Activated B cell treated with CpG ODN at 0.5 μM for 24 hours (primary cell): ENCODE measurements at places on chromosomes 11 and 22. TPM values are rescaled to one million over a fixed set of nuclear protein-coding genes. Genes with fewer than 3 reads are reported as not detected.

DNA sequence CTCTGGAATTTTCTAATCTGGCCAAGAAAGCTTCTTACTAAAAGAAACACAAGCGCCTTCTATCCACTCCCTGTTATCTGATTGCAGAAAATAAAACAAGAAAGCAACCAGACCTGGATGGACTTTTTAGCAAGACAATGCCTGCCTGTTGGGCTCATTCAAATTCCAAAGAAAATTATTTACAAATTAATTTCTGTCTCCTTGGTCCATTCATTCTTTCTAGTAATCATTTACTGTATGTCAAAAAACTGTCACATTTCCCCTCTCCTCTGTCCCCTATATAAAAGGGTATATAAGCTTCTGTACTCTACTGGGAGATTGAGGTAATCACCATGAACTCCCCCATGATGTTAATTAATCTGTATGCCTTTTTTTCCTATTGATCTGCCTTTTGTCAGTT lies 279.9 kb downstream of the DLG2 start:
- H3K36me3 ChIP-seq = no peaks in the 10 kb centered on the region
- no peaks in the 10 kb centered on the region for H3K27me3 ChIP-seq
- no peak for DNase-seq
- H3K4me3 ChIP-seq = no peak overlapping the region
- no peak overlapping the region for H3K27ac ChIP-seq

OR5P2 gene
- total RNA-seq = not detected in 2 replicates

DNA sequence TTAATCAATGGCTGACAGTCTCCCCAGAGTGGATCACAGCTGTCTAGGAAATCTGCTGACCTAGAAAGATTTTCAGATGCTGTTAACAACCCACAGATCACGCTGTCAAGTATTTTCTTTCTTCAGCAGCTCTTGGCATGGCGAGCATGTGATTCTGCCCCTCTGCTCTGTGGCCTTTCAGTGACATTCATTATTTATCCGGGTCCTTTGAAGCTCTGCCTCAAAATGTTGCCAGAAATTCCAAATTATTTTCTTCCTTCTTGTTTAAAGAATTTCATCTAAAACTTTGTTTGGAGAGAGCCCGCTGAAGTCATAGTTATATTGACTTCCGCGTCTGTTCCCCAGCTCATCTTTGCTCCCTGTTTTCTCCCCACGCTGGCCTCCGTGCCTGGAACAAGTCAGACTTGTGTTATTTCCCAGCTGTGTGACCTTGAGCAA lies 134.1 kb downstream of the COMMD9 start:
- H3K36me3 ChIP-seq = no peaks in the 10 kb centered on the region
- no peaks in the 10 kb centered on the region for H3K4me1 ChIP-seq
- DNase-seq = no peak
- H3K27ac ChIP-seq = no peak overlapping the region
- peaks cover 11% of the 10 kb centered on the region for H3K27me3 ChIP-seq

DNA sequence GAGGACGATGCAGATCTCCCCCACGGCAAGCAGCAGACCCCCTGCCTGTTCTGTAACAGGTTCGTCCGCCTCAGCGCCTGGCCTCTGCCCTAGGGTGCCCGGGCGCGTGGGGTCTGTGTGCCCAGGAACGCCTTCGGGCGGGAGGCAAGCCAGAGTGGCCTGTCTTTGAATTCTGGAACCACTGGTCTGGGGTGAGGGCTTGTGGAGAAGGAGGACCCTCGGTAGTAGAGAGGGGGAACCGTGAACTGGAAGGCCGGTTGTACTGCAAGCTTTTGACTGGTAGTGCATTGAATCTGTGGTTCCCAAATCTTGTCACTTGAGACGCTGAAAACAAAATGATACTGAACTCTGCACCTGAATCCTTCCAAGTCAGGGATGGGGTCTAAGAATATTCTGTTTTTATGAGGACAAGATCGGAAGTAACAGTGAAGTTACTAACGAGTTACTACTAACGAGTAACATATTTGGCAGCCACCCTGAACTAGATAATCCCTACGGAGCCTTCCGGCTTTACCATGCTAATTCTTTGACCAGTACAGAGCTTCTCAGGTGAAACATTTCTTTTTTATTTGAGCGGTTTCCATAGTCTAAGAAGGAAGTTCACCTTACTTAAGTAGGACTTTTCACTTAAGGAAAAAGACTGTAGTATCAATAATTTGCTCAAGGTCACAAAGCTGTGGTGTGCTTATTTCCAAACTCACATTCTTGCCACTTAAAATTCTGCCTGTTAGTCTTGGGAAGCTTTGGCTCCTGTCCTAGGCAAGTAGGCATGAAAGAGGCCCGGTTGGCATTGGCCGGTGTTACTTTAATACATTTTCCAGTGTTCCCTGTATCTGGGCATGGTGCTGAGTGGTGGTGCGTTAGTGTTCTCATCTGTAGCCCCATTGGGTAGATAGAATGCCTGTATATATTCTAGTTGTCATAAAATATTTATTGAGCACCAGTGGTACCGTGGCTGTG lies 860 bp downstream of the PRMT3 start:
- H3K4me1 ChIP-seq = peaks cover 28% of the 10 kb centered on the region
- no peak for DNase-seq
- H3K27ac ChIP-seq = peak overlapping the region; percentile 100
- H3K27me3 ChIP-seq = no peaks in the 10 kb centered on the region
- H3K36me3 ChIP-seq = peaks cover 32% of the 10 kb centered on the region

GRCh38 chr11:34251589-34251980 lies 106.2 kb downstream of the ABTB2 start:
- no peak for DNase-seq
- peaks cover 3% of the 10 kb centered on the region for H3K36me3 ChIP-seq
- H3K27ac ChIP-seq = peak overlapping the region; percentile 71
- no peaks in the 10 kb centered on the region for H3K27me3 ChIP-seq
- H3K4me3 ChIP-seq = peak overlapping the region; percentile 55

DNA sequence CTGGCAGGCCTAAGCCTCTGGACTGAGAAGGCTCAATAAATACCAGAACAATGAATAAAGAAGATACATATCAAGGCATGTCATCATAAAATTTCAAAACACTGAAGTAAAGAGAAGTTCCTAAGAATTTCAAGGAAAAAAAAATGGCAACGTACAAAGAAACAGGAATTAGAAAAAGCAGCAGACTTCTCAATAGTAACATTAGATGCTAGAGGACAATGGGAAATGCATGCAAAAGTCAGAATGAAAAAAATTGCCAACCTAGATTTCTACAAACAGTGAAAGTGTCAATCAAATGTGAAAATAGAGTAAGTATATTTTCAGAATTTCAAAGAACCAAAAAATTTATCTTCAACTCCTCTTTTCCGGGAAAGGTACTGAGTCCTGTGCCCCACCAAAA lies 125.0 kb downstream of the KCNC1 start:
- DNase-seq = no peak
- H3K4me3 ChIP-seq = no peak overlapping the region
- H3K27ac ChIP-seq = no peak overlapping the region
- no peaks in the 10 kb centered on the region for H3K27me3 ChIP-seq
- no peaks in the 10 kb centered on the region for H3K4me1 ChIP-seq

DNA sequence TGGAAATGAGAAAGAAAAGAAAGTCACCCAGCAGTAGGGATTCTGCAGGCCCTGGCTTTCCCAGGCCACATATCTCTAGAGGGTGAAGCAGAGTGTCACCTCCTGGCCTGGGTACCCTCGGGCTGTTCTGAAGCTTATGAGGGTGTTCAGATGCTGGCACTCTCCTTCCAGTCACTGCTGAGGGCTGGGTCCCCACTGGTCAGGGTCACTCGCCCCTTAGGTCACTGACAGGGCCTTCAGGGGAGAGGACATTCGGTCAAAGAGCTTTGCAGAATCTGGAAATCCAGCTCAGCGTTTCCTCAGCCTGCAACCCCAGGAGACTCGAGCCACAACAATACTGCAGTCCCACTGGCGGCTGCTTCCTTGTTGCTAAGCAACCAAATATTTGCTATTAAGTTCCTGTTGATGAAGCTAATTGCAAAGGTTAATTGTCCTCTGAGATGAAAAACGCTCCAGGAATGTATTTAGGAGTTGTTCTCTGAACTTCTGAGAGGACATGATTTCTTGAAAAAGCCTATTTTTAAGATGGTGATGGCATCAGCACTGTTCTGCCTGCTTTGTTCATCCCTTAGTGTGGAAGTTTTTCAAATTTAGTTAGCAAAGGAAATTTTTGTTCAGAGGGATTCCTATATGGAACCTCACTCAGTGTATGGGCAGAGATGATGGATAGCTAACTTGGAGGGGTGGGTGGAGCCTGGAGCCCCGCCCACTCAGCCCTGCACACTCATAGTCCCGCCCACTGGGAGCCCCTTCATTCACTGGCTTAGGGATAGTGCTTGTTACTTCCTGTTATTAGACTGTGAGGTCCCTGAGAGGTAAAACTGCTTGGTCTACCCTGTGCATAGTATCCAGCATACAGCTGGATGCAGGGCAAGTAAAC lies 109.2 kb downstream of the CSNK2A3 start:
- H3K36me3 ChIP-seq = no peaks in the 10 kb centered on the region
- H3K27ac ChIP-seq = peak overlapping the region; percentile 64
- peaks cover 30% of the 10 kb centered on the region for H3K4me1 ChIP-seq
- peak overlapping the region; percentile 12 for H3K4me3 ChIP-seq
- H3K27me3 ChIP-seq = no peaks in the 10 kb centered on the region

GRCh38 chr11:92297567-92298553 lies 73.2 kb downstream of the FAT3 start:
- no peak overlapping the region for H3K27ac ChIP-seq
- H3K36me3 ChIP-seq = no peaks in the 10 kb centered on the region
- no peak overlapping the region for H3K4me3 ChIP-seq
- no peaks in the 10 kb centered on the region for H3K27me3 ChIP-seq

DNA sequence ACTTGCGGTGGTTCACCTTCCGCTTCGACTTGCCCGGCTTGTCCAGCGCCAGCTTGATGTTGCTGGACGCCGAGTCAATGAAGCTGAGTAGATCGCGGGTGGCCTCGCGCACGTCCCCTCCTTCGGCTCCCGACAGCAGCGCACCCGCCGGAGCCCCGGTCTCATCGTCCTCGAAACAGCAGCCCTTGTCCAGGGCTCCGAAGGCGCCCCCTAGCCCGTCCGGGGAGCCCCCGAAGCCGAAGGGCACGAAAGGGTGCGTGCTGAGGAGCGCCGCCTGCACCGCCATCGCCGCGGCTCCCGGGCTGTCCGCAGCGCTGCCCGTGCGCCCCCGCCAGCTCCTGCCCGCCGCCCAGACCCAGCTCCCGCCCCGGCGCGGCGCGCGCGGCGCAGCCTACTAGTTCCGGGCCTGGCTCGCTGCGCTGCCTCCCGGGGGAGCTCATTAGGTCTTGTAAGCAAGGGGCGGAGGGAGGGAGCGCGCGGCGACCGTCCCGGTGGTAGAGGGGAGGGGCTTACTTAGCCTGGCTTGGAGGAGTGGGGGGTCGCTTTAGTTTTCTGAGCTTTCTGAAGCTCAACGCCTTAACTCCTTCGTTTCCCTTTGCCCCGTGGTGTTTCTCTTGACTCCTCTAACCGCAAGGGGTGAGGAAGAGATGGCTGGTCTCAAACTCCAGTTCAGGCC lies at the start of gene FAM181B:
Gene FAM181B (minus strand): TSS at position 421 of the 676 bp plus-strand sequence. CDS start 135 bp downstream, at position 286.
- no peaks in the 10 kb centered on the region for H3K36me3 ChIP-seq
- peaks cover 66% of the 10 kb centered on the region for H3K27me3 ChIP-seq
- no peak within 1 kb of the TSS for H3K27ac ChIP-seq
- H3K4me1 ChIP-seq = peaks cover 12% of the 10 kb centered on the region

DNA sequence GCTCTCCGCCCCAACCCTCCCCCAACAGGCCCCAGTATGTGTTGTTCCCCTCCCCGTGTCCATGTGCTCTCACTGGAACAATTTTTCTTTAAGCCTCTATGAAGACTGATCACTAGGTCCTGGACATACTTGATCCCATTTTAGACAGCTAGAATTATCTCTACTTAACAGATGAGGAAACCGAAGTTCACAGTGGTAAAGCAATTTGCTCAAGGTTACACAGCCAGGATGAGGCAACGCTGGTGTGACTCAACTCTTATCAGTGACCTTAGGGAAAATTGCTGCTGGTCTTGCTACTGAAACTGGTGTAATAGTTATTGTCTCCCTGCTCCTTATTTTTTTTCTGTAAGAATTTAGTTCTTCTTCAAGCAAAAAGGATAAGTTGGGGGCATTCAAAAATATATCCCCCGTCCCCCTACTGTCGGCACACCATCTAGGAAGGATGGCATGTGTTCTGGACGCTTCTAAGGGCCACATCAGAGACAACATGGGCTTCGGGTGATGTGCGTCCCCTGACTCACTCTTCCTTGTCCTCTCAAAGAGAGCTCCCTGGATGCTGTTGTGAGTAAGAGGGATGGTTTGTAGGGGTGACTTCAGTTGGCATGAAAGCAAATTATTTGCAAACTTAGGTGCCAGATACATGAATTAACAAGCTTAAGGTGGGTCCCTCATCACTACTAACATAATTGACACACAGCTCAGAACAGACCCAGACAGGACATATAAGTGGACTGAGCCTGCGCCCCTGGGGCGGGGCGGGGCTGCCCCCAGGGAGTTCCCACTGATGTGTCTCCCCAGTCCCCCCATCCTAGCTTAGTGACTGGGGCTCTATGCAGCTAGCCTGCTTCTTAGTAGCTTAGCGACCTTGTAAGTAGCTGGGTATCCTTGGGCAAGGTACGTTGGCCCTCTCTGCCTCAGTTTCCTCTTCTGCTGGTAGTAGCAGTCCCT lies 23.6 kb upstream of the ALX4 start:
- H3K27ac ChIP-seq = no peak overlapping the region
- H3K4me3 ChIP-seq = no peak overlapping the region
- no peak for DNase-seq
- H3K36me3 ChIP-seq = no peaks in the 10 kb centered on the region
- peaks cover 56% of the 10 kb centered on the region for H3K27me3 ChIP-seq

GRCh38 chr11:23749762-23750430 lies 747.0 kb upstream of the LUZP2 start:
- no peak for DNase-seq
- no peak overlapping the region for H3K27ac ChIP-seq
- no peak overlapping the region for H3K4me3 ChIP-seq
- H3K4me1 ChIP-seq = no peaks in the 10 kb centered on the region
- no peaks in the 10 kb centered on the region for H3K27me3 ChIP-seq

DNA sequence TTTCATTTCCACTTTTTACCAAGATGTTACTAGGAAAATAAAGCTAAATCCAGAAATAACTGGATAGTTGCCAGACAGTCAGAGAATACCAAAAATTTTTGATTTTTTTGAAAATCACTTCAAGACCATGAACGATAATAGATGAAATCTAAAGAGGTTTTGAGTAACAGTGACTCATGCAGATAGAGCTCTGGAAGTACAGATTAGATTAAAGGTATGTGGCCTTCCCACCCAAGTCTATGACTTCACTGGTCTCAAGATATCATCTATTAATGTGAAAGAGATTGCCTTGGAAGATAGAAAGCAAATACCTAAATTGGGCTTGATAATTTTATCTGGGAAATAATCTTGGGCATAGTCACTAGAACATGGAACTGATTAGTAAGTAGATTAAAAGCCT lies 415.9 kb downstream of the METTL15 start:
- H3K27me3 ChIP-seq = no peaks in the 10 kb centered on the region
- H3K4me1 ChIP-seq = no peaks in the 10 kb centered on the region
- H3K27ac ChIP-seq = no peak overlapping the region
- no peak overlapping the region for H3K4me3 ChIP-seq
- DNase-seq = no peak

DNA sequence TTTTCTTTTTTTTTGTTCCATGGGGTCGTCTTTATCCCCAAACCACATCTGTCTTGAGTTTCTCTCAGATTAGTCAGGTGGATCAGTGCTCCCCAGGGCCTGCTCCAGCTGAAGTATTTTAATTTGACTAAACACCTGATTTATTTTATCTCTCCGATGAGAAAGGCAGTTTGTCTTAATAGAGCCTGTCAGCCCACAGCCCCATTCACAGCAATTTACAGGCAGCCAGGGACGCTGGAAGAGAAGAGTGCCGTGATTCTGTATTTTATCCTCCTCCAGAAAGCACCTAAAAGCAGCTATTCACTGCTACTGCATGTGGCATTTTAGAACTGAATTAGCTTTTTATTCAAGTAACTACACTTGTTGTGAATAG lies 164.5 kb downstream of the SOX6 start:
- no peaks in the 10 kb centered on the region for H3K4me1 ChIP-seq
- H3K36me3 ChIP-seq = no peaks in the 10 kb centered on the region
- DNase-seq = no peak
- H3K27me3 ChIP-seq = no peaks in the 10 kb centered on the region
- no peak overlapping the region for H3K4me3 ChIP-seq
- no peak overlapping the region for H3K27ac ChIP-seq
